ENCODE measurements at places on chromosomes 1 and 21. TPM values are rescaled to one million over a fixed set of nuclear protein-coding genes. Genes with fewer than 3 reads are reported as not detected.

GRCh38 chr21:41598561-41599431 is 90.8 kb upstream of the TMPRSS2 start:
- no peak for DNase-seq

- DNase-seq = no peak
Measured at GRCh38 chr1:24256687-24257086, 62.5 kb upstream of the GRHL3 start.

DNA sequence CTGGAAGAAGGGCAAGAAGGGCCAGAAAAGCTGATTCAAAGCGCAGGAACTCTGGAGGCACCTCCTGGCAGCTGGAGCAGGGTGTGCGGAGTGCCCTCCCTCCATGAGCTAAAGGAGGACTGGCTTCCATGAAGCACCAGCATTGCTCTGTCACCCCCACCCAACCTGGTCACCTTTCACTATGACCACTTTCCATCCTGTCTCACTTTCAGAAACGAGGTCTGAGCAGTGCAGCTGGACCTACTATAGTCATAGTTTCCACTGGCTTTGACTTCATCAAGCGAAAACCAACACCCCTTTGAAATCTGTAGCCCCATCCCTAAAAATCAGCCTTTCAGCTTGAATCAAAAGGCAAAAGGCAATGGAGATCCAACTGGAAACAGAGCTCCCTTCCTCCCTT is 84.8 kb upstream of the CACNA1E start:
- no peak for DNase-seq

DNA sequence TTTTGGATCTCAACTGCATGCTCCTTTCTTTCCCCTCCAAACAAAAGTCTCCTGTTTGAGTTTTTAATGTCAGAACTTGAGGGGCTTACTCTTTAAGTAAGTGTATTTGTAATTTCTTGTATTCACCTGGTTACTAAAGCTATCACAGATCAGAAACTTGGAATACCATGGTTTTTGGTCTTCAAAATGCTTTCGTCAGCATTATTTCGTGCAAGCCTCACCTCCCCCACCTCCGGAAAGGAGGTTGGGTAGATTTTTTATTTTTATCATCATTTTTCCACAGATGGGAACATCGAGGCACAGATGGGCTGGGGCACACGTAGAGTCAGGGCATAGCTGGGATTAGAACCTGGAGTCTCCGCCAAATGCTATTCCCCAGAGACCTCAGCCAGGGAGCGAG is 100.7 kb downstream of the IER5 start:
- DNase-seq = no peak

DNA sequence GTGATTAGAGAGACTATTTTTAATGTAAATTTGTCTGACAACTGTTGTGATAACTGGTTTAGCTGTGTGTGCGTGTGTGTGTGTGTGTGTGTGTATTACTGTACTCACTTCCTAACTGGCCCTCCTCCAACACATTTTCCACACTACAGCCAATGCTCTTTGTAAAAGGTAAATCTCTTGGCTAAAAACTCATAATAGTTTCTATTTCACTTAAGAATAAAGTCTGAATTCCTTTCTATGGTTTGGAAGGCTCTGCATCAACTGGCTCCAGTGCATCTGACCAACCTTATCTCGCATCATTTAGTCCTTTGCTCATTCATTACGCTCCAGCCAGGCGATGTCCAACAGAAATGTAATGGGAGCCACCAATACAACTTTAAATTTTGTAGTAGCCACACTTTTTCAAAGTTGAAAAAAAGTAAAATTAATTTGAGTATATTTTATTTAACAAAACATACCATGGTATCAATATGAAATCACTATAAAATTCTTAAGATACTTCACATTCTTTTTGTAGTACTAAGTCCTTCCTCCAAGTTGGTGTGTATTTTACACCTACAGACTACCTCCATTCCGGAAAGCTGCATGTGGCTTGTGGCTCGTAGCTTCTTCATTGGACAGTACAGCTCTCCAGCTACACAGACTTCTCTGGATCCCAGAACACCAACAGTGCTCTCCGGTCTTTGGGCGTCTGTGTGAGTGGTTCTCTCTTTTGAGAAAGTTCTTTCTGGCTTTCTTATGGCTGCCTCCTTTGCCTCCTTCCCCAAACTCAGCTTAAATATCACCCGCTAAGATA is 68.9 kb downstream of the NRIP1 start:
- no peak for DNase-seq

DNA sequence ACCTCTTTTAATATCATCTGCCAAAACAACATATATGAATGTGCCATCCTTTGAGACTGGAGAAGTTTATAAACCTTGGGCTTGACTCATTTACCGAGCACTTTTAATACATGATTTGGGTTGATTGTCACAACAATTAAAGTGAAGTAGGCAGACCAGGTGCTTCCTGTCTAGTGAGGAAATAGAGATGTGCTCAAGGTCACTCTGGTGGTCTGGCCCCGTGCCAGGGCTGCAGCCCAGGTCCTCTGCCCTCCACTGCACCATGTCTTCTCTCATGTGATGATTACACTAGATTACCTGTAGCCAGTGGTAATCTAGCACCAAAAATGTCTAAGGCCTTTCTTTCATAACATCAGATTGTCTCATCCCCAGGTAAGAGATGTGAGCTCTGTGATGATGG is 61.8 kb upstream of the LAMC2 start:
- DNase-seq = no peak

- DNase-seq = no peak
Measured at GRCh38 chr1:171929121-171929520, 87.8 kb downstream of the DNM3 start.

DNA sequence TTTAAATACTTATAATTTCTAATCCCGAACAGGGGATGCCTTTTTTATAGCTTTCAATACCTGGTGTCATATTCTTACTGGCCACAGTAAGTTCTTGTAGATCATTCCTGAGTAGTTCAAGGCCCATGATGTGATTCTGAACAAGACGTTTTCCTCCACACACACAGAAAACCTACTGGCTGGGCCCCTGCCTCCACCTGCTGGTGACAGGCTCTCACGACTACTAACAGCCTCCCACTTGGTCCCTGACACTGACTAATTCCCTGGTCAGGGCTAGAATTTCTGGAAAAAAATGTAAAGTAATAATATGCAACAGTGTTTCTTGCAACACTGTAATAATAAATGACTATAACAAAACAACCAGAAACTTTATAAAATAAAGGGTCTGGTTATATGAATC is 50.4 kb upstream of the RIPK4 start:
- DNase-seq = no peak

GRCh38 chr1:213136190-213136917 is 85.3 kb downstream of the RPS6KC1 start:
- no peak for DNase-seq

- peak; percentile 47 for DNase-seq
Measured at GRCh38 chr21:45154511-45155508, 80.4 kb downstream of the ADARB1 start.

GRCh38 chr1:27966402-27967105 is 6.8 kb downstream of the XKR8 start:
- DNase-seq = no peak

- DNase-seq = no peak
Measured at GRCh38 chr1:15426492-15427279, 11.6 kb upstream of the CTRC start.

GRCh38 chr1:201673915-201674314 is 135.0 kb downstream of the NAV1 start:
- no peak for DNase-seq

DNA sequence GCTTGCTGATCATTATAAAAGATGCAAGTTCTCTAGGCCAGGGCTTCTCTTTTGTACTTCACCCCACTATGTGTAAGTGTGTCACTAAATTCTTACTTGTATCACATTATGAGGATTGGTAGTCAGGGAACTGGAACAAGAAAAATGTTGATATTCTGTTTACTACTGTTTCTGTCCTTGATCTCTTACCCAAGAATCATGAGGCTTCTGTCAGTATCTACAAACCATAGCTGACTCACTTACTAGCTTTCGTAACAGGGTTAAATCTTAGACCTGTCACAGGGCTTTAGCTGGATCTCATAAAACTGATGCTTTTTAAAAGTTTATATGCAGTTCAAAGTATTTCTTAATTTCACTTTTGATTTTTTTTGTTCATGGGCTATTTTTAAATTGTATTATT is 681.2 kb downstream of the PLPP3 start:
- no peak for DNase-seq

DNA sequence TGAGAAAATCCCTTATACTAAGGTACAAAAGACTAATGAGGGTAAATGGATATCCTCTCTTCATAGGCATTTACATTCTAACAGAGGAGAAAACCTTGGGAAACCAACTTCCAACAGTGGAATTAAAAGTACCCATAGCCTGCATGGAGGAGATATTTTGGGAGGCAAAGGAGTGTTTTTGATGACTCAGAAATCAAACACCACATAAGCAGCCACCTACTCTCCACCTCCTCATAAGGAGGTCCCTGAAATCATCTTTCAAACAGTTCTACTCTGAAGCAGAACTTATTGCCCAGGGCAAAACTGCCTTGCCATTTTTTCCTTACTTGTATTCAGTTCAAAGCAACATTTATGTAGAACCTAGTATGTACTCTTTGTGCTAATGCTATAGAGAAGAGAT is 211.3 kb downstream of the KCNH1 start:
- no peak for DNase-seq

DNA sequence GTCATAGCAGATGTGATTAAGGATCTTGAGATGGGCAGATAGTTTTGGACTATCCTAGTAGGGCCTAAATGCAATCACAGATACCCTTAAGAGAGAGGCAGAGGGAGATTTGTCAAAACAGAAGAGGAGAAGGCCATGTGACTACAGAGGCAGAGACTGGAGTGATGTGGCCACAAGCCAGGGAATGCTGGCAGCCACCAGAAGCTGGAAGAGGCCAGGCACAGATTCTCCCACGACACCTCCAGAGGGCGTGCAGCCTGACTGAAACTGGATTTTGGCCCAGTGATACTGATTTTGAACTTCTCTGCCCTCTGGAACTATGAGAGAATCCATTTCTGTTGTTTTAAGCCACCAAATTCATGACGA is 52.1 kb upstream of the EPS8L3 start:
- DNase-seq = no peak

DNA sequence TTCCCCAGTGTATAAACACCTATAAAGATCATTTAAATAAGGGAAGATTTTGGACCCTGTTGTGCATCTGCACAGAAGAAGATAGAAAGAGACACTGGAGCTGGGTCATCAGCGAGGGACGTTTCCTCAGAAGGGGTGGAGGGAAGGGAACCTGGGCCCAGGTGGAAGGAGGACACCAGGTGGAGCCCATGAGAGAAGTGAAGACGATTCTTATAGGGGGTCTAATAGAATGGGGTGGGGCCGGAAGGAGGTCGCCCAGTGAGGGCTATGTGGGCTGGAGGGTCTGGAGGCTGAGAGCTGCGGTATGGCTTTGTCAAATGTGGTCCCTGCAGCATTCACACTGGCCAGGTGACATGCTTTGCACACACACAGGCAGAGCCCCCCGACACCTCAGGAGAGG is 13.7 kb downstream of the KIRREL1 start:
- DNase-seq = no peak

GRCh38 chr1:54081306-54082270 is 28.2 kb downstream of the TCEANC2 start:
- peak; percentile 43 for DNase-seq

DNA sequence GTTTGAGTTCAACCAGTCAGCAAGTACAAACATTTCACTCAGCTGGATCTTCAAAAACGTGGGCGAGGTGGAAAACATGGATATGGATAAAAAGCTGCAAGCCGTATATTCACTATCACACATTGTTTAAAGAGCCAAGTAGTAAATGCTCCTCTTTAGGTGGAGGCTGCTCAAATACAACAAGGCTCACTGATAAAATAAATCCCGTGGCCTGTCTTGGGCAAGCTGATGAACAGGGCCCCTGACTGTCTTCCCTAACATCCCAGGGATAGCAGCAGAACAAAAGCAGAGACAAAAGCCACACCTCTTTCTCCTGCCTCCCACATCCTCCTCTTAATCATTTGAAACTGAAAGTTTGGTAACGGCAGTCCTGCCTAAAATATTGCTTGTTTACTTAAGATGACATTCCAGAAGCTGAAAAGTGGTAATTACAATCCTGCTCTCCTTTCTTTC is 357.7 kb downstream of the TTLL7 start:
- DNase-seq = no peak

DNA sequence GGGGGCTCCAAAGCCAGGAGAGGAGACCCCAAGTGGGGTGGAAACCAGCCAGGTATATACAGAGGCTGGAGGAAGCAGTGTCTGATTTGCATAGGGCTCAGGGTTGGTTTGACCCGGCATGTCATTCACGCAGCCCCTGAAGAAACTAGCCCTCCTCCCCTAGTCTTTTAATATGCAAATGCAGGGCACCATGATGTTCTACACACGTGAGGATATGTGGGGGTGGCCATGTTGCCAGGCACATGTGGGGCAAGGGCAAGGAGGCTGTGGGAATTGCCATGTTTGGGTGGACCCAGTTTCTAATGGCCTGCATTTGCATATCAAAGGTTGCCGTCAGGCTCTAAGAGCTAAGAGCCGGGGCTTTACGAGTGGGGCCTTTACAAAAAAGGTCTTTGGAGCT is 12.0 kb upstream of the RHOU start:
- no peak for DNase-seq

GRCh38 chr21:31184459-31184858 is 146.2 kb upstream of the KRTAP19-8 start:
- peak; percentile 74 for DNase-seq

DNA sequence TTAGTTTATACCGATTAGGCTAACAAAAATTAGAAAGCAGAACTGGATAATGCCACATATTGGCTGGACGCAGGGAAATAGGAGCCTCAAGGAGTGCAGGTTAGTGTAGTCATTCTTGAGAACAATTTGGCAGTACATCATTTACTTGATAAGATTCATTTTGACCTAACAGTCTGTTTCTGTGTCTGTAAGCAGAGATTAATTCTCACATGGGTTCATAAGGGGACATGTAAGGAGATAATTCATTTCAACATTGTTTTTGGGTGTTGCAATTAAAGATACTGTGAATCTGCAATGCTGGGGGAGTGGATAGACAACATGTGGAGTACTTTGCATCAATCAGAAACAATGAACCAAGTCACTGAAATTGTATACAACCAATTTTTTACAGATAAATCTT is 32.0 kb downstream of the AGO3 start:
- no peak for DNase-seq

DNA sequence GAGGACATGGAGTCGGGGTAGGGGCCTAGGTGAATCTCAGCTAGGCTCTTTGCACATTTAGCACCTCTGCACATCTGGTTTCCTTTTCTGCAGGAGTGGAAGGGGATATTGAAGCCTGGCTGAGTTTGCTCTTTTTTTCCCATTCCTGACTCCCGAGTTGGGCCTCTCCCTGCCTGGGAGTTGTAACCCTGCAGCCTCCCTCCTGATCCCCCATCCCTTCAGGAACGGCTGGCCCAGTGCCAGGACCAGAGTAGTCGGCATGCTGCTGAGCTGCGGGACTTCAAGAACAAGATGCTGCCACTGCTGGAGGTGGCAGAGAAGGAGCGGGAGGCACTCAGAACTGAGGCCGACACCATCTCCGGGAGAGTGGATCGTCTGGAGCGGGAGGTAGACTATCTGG is 836 bp downstream of the OLFML3 start:
- DNase-seq = no peak

POU3F1 gene
- 0.48 TPM for total RNA-seq

SMIM12 gene
- 58.7 TPM for total RNA-seq

SPATA46 gene
- not detected for total RNA-seq

CHIT1 gene
- 0.34 TPM for total RNA-seq

CR1L gene
- not detected for total RNA-seq

DDOST gene
- 184 TPM for total RNA-seq

CREG1 gene
- 13.8 TPM for total RNA-seq

FAM167B gene
- total RNA-seq = 0.80 TPM

PDE9A gene
- 16.6 TPM for total RNA-seq

KRTAP11-1 gene
- not detected for total RNA-seq

ZFP69B gene
- 5.4 TPM for total RNA-seq

RXFP4 gene
- not detected for total RNA-seq

NCAM2 gene
- 0.23 TPM for total RNA-seq

RBP7 gene
- not detected for total RNA-seq

TFF1 gene
- 0.48 TPM for total RNA-seq

ZBTB8OS gene
- 48.0 TPM for total RNA-seq

Measured in activated T-helper 2 cell treated with anti-CD3 and anti-CD28 coated beads, Interferon-gamma antibody, Interleukin-2, Interleukin-4, amounts not matched to agents 10 μg/mL and 5 μg/mL and 100 μg/mL, durations not matched to agents 14 hours and 24 hours and 36 hours (primary cell).